HT1080 (cell line): ENCODE measurements at places on chromosomes 1 and 21. TPM values are rescaled to one million over a fixed set of nuclear protein-coding genes. Genes with fewer than 3 reads are reported as not detected.

The C8B gene
- total RNA-seq, result not detected in 2 replicates

The PARP1 gene
- total RNA-seq, result 177 and 208 TPM in 2 replicates

The VANGL2 gene
- total RNA-seq, result 2.1 and 2.5 TPM in 2 replicates

The EDARADD gene
- 3.7 and 3.8 TPM in 2 replicates for total RNA-seq

The GBP7 gene
- not detected in 2 replicates for total RNA-seq

The TBX19 gene
- total RNA-seq, result 0.21 TPM in 1 of 2 replicates, not detected in the other

The C1orf35 gene
- 18.5 and 19.7 TPM in 2 replicates for total RNA-seq

The OR2T3 gene
- not detected in 2 replicates for total RNA-seq

The TRIM67 gene
- not detected in 2 replicates for total RNA-seq

The CLDN19 gene
- not detected in 2 replicates for total RNA-seq

The TCHHL1 gene
- total RNA-seq, result not detected in 2 replicates

The PTPRC gene
- total RNA-seq, result 0.16 and 0.23 TPM in 2 replicates

The CFAP74 gene
- not detected in 2 replicates for total RNA-seq

The ANXA9 gene
- 0.55 and 0.63 TPM in 2 replicates for total RNA-seq

The ARTN gene
- 0.32 TPM in 1 of 2 replicates, not detected in the other for total RNA-seq

The CFAP141 gene
- not detected in 2 replicates for total RNA-seq

The BNIPL gene
- 0.10 TPM in 1 of 2 replicates, not detected in the other for total RNA-seq

The C1orf87 gene
- not detected in 2 replicates for total RNA-seq

The ERICH3 gene
- total RNA-seq, result 0.05 TPM in 1 of 2 replicates, not detected in the other

The KRTAP12-2 gene
- not detected in 2 replicates for total RNA-seq

The DNASE2B gene
- not detected in 2 replicates for total RNA-seq

The RBP7 gene
- not detected in 2 replicates for total RNA-seq

The ADAM30 gene
- total RNA-seq, result not detected in 2 replicates

The SH2D2A gene
- total RNA-seq, result 4.6 and 8.2 TPM in 2 replicates

The OR2T29 gene
- total RNA-seq, result not detected in 2 replicates

The CFHR1 gene
- total RNA-seq, result not detected in 2 replicates

The GJC2 gene
- 0.10 and 0.31 TPM in 2 replicates for total RNA-seq

The PTGER3 gene
- total RNA-seq, result 0.07 TPM in 1 of 2 replicates, not detected in the other

The SLFNL1 gene
- total RNA-seq, result 0.17 TPM in 1 of 2 replicates, not detected in the other

The DDR2 gene
- 29.0 and 34.4 TPM in 2 replicates for total RNA-seq

The CZIB gene
- 60.4 and 60.9 TPM in 2 replicates for total RNA-seq

The IQGAP3 gene
- 39.5 and 41.8 TPM in 2 replicates for total RNA-seq

The TLR5 gene
- total RNA-seq, result not detected in 2 replicates

The RPS27 gene
- 1,691 and 2,292 TPM in 2 replicates for total RNA-seq

The UMODL1 gene
- not detected in 2 replicates for total RNA-seq

The LRIG2 gene
- 5.8 and 5.9 TPM in 2 replicates for total RNA-seq

The HORMAD1 gene
- total RNA-seq, result not detected in 2 replicates

The HMCN1 gene
- total RNA-seq, result 0.07 and 0.21 TPM in 2 replicates

The S100A3 gene
- total RNA-seq, result 9.6 and 14.4 TPM in 2 replicates

The KCNA3 gene
- total RNA-seq, result not detected in 2 replicates

The FCRL6 gene
- total RNA-seq, result 0.33 and 1.5 TPM in 2 replicates

The SLC44A3 gene
- 0.30 and 0.31 TPM in 2 replicates for total RNA-seq

The NUP210L gene
- 0.03 TPM in 1 of 2 replicates, not detected in the other for total RNA-seq

The SMIM11 gene
- 31.8 and 38.8 TPM in 2 replicates for total RNA-seq

The APCS gene
- not detected in 2 replicates for total RNA-seq

The NUAK2 gene
- total RNA-seq, result 1.8 and 2.2 TPM in 2 replicates

The MTF2 gene
- 16.1 and 18.4 TPM in 2 replicates for total RNA-seq

The KCNE1 gene
- total RNA-seq, result not detected in 2 replicates

The BMP8A gene
- total RNA-seq, result not detected in 2 replicates

The MYOC gene
- not detected in 2 replicates for total RNA-seq

The BRDT gene
- total RNA-seq, result not detected in 2 replicates

The CD1B gene
- total RNA-seq, result not detected in 2 replicates

The C1QA gene
- total RNA-seq, result not detected in 2 replicates

The CELSR2 gene
- total RNA-seq, result 1.5 and 1.7 TPM in 2 replicates

The NR1I3 gene
- total RNA-seq, result not detected in 2 replicates

The RCSD1 gene
- total RNA-seq, result not detected in 2 replicates
